ENCODE measurements at places on chromosomes 4 and X.
A peak's percentile ranks its signal among the peaks of the same experiment; 100 is the strongest.

- no peak for DNase-seq
Observed at GRCh38 chrX:48989483-48989882, 12.6 kb downstream of the GRIPAP1 start.

GRCh38 chrX:15918003-15918402, 63.4 kb upstream of the AP1S2 start:
- no peak for DNase-seq

GRCh38 chr4:152424977-152425376, 110.9 kb downstream of the FBXW7 start:
- no peak for DNase-seq

GRCh38 chr4:117385526-117385925, 300.1 kb upstream of the TRAM1L1 start:
- no peak for DNase-seq

DNA sequence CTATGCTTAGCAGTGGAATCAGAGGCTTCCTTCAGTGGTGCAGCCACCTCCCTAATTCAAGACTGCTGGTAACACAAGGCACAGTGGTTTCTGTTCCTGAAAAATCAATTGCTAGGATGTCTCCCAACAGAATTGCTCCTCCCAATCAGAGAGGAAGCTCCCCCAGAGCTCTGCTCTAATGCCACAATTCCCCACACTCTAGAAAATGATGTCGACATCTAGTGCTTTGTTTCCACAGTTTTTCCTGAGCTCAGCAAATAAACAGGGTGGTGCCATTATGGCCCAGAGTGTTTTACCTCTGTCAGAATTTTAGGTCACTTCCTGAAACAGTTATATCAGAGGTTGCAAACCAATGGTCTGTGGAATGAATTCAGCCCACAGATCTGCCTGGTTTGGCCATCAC, 24.7 kb downstream of the TAB3 start:
- DNase-seq: peak; percentile 16

- DNase-seq: no peak
Observed at GRCh38 chr4:94758141-94758699, 465 bp downstream of the BMPR1B start.

All from right kidney (tissue), 9 donors.